ENCODE measurements at places on chromosomes 11 and 22.

GRCh38 chr11:64312947-64313346 lies 4.4 kb downstream of the TRMT112 start:
- DNase-seq, result no peak

- DNase-seq, result no peak
Measured at GRCh38 chr11:79366218-79366617, 74.6 kb downstream of the TENM4 start.

GRCh38 chr22:29004647-29005371 lies 56.8 kb downstream of the C22orf31 start:
- DNase-seq, result no peak

- DNase-seq, result no peak
Measured at GRCh38 chr11:118924591-118925585, 838 bp downstream of the BCL9L start.

DNA sequence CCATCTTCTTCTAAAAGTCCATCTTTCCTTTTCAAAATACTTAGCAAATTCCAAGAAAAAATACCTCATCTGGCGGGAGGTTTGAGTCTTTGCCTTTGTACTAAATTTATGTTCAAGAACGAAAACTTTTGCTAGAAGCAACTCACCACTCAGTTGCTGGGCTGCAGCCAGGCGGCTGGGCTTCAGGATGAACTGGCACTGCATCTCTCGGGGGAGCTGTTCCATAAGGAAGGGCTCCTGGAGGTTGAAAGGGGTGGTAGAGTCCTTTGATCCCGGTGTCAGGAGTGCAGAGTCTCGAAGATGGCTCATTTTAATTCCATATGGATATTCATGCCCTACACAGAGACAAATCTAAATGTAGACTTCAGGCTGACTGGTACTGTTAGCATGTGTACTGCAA lies 105.8 kb downstream of the ARHGAP20 start:
- no peak for DNase-seq

- DNase-seq, result no peak
Measured at GRCh38 chr11:79100093-79100910, 340.5 kb downstream of the TENM4 start.

- DNase-seq, result no peak
Measured at GRCh38 chr22:39773503-39773902, 120.1 kb downstream of the ENTHD1 start.

GRCh38 chr11:125489166-125489565 lies 6.9 kb downstream of the FEZ1 start:
- DNase-seq, result no peak

DNA sequence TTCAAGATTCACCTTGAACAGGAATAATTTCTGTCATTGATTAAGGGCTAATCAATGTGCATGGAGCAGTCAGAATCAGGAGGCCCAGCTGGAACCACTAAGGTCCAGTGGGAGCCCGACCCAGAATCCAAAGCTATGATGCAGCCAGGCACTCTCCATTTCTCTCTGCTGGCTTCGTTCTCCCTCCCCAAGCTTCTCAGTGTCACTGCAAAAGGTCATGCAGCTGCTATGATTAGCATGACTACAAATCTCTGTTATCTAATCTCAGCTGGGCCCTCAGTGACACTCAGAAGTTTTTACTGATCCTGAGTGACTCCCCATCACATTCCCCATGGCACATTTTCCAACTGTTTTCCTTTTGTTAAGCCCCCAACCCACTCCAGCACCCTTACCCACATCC lies 31.1 kb upstream of the PRSS23 start:
- DNase-seq, result no peak

DNA sequence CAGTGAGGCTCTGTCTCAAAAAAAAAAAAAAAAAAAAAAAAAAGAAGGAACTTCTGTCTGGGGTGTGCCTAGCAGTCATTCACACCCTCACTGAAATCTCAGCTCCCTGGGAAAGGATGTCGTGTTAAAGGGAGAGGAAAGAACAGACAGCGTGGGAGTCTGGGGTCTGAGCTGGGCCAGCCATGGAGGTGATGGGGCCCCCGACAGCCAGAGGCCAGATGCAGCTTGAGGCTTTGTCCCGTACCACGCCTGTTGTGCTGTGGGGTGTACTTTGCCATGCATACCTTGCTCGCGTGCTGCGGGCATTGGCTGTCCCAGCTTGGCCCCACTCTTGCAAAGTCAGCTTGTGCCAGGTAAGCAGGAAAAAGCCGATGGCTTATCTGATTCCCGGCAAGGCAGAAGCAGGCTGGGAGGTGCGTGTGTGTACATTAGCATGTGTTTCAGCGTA lies 4.6 kb downstream of the SYT12 start:
- no peak for DNase-seq

GRCh38 chr11:110093407-110094297 lies 460 bp downstream of the ZC3H12C start:
- DNase-seq, result no peak

DNA sequence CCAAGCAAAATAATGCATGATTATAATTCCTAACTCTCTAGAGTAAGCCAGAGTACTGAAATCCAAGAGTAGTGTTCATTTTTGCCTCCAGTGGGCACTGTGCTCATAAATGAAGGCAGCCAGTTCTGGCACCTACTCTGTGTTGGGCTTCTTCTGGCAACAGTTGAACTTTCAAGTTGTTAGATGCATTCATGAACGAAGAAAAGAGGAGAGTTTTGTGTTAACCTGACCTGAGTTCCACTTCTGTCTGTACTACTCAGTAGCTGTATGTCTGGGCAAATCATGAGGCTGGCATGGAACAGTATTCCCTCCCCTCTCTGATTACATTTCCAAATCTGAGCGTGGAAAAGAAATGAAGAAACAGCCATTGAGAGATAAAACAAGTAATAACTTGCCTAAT lies 20.3 kb upstream of the TENM4 start:
- DNase-seq, result no peak

- DNase-seq, result no peak
Measured at GRCh38 chr11:129426038-129426437, 50.4 kb downstream of the BARX2 start.

DNA sequence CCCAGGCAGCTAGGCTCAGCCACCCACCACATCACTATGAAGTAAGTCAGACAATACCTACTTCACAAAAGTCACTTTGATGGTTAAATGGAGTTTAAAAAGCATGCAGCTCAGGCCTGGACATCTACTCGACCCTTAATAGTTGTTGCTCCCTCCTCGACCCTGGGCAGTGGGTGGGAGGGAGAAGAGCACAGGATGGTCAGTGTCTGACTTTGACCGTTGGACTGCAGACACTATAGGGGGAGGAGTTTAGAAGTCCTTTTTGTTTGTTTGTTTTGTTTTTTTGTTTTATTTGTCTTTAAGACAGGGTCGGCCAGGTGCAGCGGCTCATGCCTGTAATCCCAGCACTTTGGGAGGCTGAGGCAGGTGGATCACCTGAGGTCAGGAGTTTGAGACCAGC lies 38.6 kb upstream of the XBP1 start:
- no peak for DNase-seq

- DNase-seq, result no peak
Measured at GRCh38 chr11:86938203-86938899, 16.8 kb downstream of the FZD4 start.

DNA sequence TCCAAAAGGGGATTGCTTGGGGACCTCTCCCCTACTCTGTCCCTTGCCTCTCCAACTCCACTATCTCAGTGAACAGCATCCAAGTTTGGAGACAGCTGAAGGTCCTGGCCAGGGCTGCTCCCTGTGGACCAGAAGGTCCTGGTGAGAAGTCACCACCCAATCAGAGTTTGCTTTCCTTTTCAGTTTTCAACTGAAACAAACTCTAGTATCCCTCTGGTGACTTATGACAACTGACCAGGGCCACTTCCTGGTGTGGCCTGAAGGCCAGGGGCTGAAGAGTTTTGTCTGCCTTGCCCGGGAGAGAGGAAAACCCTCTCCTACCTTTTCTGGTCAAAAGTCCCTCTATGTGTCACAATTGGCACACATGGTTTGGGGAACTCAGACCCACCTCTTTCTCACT lies 5.1 kb downstream of the JAML start:
- no peak for DNase-seq

DNA sequence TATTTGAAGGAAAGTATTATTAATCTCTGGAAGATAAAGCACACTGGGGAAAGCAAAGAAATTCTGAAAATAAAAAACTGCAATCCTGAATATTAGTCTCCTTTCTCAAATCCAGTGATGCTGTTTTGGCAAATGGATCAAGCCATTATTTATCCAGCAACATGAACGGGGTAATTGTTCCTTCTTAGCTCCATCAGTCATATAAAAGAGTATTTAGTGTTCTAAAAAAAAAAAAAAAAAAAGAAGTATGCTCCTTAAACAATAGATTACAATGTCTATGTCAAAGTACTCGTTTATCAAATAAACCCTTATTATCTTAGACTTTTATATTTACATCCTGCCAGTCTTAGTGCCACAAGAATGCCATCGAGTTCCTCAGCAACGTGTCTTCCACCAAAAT lies 1.3 kb downstream of the RDX start:
- DNase-seq, result no peak

GRCh38 chr11:2529173-2529572 lies 84.4 kb downstream of the KCNQ1 start:
- DNase-seq, result no peak

- DNase-seq, result no peak
Measured at GRCh38 chr11:87405843-87406242, 368.1 kb downstream of the TMEM135 start.

- DNase-seq, result no peak
Measured at GRCh38 chr11:2488004-2488403, 43.2 kb downstream of the KCNQ1 start.

- DNase-seq, result no peak
Measured at GRCh38 chr11:93063086-93063485, 93.6 kb downstream of the MTNR1B start.

DNA sequence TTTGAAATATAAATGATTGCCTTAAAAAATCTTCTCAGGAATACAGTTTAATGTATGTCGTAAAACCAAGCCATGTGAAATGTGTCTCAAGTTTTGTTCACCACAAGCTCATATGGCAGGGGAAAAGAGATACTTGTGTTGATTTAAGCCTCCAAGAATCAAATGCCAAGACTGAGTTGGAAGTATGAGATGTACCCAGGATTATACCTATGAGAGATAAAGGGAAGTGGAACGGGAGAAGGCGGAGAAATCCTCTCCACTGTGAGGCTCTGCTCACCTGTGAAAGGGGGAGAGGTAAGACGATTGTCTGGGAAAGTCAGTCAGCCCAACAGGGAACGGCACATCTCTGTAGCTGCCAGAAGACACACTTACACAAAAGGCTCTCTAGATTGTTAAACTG lies 124.8 kb downstream of the TRPC6 start:
- no peak for DNase-seq

DNA sequence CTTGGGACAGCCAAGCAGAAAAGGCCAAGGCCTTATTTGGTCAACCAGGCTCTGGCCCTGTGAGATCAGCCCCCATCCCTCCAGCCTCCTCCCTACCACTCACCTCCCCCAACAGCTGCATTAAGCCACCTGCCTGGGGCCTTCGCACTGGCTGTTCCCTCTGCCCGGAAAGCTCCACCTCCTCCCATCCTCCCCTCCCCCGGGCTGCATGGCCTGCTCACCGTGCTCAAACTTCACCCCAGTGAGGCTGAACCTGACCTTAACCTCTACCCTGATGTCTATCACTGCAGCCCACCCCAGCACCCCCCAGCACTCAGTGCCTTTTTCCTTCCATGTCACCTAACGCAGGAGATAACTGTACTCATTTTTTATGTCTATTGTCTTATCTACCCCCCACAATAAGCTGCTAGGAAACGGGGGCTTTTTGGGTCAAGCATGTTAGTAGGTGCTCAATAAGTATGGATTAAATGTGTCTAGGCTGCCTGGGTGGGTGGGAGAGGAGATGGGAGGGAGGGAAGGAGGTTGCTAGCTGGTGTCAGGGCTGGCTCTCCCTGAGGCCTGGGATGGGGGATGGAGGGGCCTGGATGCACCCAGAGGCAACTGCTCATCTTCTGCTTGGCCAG lies 912 bp downstream of the PTPRCAP start:
- no peak for DNase-seq

GRCh38 chr11:21385669-21386440 lies 716.5 kb downstream of the NELL1 start:
- no peak for DNase-seq

DNA sequence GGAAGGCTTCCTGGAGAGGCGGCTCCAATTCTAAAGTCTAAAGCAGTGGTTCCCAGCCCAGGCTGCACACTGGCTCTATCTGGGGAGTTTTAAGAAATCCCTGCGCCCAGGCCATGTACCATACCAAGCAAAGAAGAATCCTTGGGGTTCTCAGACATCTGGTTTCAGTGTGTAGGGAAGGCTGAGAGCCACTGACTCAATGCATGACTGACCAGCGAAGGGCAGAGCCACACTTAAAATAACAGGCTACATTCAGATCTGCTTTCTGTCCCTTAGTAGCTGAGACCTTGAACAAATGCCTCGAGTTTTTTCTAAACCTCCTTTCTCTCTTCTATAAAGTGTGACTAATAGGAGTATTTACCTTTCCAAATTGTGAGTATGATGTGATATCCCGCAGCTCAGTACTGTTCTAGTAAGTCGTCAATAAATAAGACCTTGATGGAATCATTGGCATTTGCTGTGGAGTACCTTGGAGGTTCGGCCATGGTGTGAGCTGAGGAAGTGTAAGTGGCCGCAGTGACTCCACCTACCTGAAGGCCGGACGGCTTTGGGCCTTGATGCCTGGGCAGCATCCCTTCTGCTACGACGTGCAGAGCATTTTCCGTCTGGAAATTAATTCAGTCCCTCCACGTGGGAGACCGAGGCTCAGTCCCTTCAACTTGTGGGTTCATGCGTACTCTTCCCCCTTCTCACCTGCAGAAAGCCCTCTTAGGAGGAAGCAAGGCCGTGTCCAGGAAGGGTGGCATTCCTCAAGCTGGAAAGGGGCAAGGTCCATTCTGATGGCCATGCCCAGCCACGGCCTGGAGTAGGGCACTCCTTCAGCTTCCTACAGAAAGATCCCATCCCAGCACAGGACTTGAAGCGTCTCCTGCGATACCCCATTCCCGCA lies 25.1 kb downstream of the GLB1L2 start:
- DNase-seq, result no peak

DNA sequence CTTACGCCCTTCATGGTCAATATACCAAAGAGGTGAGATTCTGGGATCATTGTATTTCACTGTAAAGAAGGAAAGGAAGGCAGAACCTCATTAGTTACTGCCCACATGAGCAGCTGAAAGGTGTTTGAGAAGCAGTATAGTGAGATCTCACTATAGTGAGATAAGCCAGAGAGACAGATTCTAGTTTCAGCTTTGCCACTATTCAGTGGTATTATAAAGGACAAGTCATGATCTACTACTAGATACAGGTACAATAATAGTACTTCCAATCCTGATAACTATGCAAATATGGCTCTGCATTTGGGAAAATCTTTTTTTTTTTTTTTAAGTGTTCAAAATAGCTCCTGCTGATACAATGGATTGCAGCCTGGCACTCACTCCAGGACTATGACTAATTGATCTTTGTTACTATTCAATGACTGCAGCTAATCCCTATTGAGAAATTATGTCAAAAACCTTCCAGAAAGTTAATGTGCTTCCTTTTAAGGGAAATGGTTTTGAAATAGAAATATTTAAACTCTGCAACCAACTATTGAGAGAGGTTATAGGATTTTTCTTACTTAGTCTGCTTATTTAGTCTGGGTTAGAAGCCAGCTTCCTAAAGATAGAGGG lies 8.3 kb upstream of the DLAT start:
- no peak for DNase-seq
